ENCODE measurements at places on chromosomes 12 and 14.

- DNase-seq = no peak
Measured at GRCh38 chr14:80944861-80945617, 3.5 kb upstream of the CEP128 start.

DNA sequence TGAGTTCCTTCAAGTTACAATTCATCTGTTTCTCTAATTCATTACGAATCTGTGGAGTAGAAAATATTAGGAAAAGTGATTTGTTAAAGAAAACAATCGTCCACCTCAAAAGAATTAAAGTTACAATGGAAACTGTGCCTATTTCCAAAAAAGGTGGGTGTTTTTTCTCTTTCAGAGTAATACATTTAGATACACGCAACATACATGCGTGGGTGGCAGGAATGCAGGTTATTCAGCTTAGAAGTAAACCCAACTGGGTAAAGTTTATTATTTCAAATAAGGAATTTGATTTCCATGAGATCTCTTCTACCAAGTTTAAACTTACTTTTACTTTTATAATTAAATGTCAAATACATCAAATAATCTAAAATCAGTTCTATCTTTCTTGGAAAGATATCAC is 52.2 kb downstream of the SSH1 start:
- DNase-seq = no peak

GRCh38 chr12:66269757-66270383 is 32.4 kb upstream of the HELB start:
- DNase-seq = no peak

GRCh38 chr12:109203480-109203879 is 87.1 kb downstream of the ACACB start:
- no peak for DNase-seq

GRCh38 chr14:68906439-68906838 is 72.7 kb downstream of the ACTN1 start:
- DNase-seq = no peak

- DNase-seq = no peak
Measured at GRCh38 chr12:59708064-59708463, 112.2 kb downstream of the SLC16A7 start.

DNA sequence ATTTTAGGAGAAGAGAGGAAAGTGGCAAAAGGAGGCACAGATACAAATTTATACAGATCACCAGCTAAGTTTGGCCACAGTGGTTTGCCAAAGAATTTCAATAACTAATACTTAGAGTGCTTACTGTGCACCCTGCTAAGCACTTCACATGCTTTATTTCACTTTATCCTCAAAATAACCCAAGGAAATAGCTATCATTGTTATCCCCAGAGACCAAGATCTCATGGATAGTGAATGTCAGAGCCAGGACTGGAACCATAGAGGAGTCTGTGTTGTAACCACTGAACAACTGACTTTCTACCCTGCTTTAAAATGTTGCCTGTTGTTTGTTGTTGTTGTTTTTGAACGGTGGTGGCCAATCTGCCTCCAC is 1.3 kb upstream of the TCP11L2 start:
- no peak for DNase-seq

DNA sequence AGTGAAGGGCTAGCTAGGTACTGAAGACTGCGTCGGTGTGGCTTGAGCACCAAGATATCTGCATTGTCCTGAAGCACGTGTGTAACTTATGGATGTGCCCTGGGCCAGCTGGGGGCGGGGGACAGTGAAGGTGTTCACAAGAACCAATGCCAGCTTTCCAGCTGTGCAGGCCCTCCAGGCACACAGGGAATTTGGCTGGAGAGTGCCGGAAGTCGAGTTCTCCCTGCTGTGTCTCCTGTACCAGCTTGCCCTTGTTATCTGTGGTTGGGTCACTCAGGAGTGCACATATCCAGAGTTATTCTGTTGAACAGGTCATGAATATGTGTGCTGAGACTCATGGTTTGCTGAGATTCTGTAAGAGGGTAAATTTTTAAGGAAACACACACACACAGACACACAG is 75.9 kb upstream of the CRY1 start:
- DNase-seq = no peak

DNA sequence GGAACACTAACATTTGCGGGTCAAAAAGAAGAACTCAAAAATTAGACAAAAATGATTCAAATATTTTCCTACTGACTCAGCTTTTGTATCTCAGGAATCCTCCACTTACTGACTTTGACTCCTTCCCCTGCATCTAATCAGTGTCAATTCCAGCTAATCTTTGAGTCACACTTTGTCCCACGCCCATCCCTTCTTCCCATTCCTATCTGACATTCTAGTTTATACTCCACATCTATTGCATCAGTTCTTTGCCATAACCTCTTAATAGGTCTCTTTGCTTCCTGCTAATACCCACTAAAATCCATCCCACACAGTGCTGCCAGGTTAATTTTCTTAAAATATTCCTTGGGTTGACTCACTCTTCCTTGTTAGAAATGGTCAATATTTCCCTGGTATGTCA is 19.1 kb downstream of the BBS10 start:
- no peak for DNase-seq
